ENCODE measurements at places on chromosomes 5 and 9. TPM values are rescaled to one million over a fixed set of nuclear protein-coding genes. Genes with fewer than 3 reads are reported as not detected.

GRCh38 chr9:109894921-109895758 is 115.1 kb downstream of the PALM2AKAP2 start:
- DNase-seq: no peak

IL33 gene
- polyA plus RNA-seq: 18.9 TPM

ADAMTS2 gene
- polyA plus RNA-seq: 12.6 TPM

MLANA gene
- polyA plus RNA-seq: 0.99 TPM

DNA sequence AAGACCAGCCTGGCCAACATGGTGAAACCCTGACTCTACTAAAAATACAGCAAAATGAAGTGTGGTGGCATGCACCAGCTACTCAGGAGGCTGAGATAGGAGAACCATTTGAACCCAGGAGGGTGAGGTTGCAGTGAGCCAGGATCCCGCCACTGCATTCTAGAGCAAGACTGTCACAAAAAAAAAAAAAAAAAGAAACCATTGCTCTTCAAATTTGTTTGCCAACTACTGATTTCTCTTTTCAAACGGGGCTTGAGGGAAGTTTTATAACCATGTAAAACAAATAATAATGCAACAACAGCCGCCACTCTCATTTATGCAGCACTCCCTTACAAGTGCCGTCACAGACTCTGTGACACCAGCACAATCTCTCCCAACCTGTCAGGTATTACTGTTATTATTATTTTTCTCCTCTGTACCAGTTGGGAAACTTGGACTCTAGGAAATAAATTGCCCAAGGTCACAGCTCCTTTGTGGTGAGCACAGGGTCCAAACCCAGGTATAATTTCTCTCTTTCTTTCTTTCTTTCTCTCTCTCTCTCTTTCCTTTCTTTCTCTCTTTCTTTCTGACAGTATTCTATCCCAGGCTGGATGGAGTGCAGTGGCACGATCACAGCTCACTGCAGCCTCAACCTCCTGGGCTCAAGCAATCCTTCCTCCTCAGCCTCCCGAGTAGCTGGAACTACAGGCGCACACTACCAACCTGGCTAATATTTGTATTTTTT is 25.4 kb downstream of the SERINC5 start:
- no peak for DNase-seq

GARIN3 gene
- polyA plus RNA-seq: not detected

- DNase-seq: no peak
Measured at GRCh38 chr9:70880535-70880934, 240.9 kb downstream of the TRPM3 start.

DNA sequence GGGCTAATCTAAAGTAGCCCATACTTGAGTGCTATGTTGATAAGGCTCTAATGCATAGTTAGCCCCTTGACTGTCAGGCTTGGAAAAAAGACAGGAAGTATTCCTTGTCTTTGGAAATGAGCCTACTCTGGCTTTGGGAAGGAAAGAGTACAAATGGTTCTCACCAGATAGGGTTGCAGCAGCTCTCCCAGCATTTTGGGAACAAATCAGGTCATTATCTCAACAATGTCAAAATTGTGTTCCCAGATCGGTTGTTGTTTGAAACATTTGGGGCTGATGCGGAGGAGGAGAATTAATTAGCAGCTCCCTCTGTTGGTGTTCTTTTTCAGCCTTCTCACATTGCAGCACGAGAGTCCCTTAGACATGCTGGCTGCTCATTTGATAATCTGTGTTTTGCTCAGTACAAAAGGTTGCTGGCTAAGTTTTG is 294.7 kb upstream of the DMRT1 start:
- DNase-seq: no peak

- no peak for DNase-seq
Measured at GRCh38 chr9:97543561-97543960, 42.1 kb downstream of the TMOD1 start.

LOX gene
- polyA plus RNA-seq: 41.6 TPM

DAPK1 gene
- 65.0 TPM for polyA plus RNA-seq

GRCh38 chr9:87886933-87887505 is 4.3 kb downstream of the SPATA31E1 start:
- no peak for DNase-seq

- no peak for DNase-seq
Measured at GRCh38 chr9:98989036-98990000, 45.6 kb downstream of the COL15A1 start.

ERP44 gene
- 45.6 TPM for polyA plus RNA-seq

DNA sequence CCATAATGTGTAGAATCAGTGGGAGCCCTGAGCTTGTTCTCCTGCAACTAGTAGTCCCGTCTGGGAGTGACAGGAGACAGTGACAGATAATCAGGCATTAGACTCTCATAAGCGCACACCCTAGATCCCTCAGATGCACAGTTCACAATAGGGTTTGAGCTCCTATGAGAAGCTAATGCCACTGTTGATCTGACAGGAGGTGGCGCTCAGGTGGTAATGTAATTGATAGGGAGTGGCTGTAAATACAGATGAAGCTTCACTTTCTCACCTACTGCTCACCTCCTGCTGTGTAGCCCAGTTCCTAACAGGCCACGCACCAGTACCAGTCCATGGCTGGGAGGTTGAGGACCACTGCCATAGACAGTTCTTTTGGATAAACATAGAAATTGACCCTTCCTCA is 188.7 kb downstream of the ROR2 start:
- DNase-seq: no peak

GALNT12 gene
- 10.4 TPM for polyA plus RNA-seq

ABO gene
- polyA plus RNA-seq: 19.7 TPM

BARX1 gene
- polyA plus RNA-seq: 0.10 TPM

DNA sequence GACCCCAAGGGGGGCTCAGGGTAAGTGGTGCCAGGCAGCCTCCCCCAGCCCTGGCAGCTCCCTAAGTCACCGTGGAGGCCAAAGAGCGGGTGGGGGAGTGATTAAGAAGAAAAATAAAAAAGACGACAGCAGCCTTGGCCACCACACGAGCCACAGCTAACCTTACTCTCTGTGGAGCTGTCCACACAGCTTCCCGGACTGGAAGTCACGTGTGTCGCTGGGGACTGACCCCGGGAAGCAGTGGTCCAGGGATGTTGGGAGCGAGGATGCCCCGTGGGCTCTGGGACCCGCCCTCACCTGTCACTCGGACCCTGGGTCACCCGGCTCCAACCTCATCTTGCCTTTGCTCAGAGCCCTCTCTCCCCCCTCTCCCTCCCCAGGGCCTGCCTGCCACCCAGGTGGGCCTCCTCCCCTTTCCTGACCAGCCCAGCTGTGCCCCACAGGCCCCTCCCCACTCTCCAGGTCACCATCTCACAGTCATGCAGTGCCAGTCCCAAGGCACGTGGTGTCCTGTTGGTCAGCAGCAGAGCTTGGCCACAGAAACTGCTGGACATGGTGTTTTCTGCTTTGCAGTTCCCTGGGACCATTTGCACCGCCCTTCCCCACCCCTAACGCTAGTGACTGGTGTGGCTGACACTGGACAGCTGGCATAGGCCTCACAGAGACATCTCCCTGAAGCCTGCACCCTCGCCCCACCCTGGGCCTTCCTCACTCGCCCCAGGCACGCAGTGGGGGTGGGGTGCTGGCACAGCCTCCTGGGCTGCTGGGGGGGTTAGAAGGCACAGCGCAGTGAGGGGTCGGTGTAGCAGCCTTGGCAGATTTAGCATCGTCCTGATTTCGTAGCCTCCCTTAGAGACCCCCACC is 9.8 kb upstream of the EXOC3 start:
- DNase-seq: no peak

GRCh38 chr5:127358740-127359139 is 68.1 kb downstream of the MEGF10 start:
- no peak for DNase-seq

DNA sequence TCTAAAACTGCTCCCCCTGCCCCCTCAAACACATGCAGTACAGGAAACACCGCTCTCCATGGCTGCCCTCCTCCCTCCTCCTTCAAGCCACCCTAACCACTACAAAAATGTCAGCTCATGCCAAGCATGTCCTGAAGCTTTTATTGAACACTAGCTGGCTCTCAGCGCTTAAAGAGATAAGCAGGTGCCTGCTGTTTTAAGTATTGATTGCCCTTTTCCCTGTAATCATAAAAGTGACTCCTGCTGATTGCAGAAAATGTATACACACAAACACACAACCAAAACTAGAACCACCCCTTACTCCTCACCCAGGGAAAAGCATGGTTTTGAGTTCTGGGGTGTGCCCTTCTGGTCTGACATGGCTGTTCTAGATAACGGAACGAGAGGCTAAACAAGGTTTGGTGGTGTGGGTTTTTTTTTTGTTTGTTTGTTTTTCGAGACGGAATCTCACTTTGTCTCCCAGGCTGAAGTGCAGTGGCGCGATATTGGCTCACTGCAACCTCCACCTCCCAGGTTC is 3.7 kb upstream of the UCK1 start:
- DNase-seq: no peak

- peak; percentile 92 for DNase-seq
Measured at GRCh38 chr5:132963171-132964104, at the start of gene AFF4. Gene AFF4, minus strand, starts transcription at chr5:132963634. Its CDS starts 26,445 bp downstream, at chr5:132937189.

PLAC8L1 gene
- 0.66 TPM for polyA plus RNA-seq

GRCh38 chr9:75545287-75545686 is 345.2 kb upstream of the PCSK5 start:
- no peak for DNase-seq

GRCh38 chr5:114418176-114419066 is 56.6 kb downstream of the KCNN2 start:
- no peak for DNase-seq

TRIM36 gene
- polyA plus RNA-seq: 2.7 TPM

IL3 gene
- not detected for polyA plus RNA-seq

DNA sequence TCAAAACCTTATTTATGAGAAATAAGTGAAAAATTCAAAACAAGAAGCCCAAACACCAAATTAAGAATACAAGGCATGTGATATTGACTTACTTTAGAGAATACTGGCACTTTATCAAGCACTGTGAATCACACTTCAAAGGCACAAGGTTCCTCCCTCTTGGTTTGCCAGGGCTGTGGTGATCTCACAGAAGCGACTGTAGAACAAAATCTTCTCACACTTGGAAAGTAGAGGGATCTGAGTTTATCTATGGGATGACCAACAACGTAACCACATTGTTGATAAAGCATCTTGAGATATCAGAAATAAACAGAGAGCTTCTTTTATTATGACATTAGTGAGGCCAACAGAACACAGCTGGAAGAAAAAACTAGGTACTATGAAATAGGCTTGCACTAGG is 295.9 kb downstream of the NFIB start:
- no peak for DNase-seq

- no peak for DNase-seq
Measured at GRCh38 chr5:154447089-154447725, 1.4 kb downstream of the SAP30L start.

DNA sequence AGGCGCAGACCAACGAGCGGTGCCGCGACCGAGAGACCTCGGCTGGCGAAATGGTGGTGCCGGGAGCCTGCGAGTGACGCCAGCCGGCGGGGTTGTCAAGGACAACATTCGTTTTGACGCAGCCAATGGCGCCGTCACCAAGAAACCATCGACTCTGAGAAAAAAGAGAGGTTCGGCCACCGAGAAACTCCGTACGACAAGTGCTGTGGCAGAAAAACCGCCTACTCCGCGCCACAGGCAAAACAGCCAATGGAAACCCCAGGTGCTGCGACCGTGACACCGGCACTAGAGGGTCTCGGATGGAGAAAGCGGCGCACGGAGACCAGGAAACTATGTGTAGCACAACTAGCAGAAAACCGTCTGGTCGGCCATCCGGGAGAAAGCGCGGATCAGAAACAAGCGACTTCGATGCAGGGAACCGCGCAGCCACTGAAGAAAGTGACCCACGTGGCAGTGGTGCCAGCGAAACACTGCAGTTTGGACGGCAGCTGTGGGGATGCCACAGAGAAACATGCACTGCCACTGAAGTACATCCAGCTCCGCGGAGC is 88.8 kb downstream of the ANXA2R start:
- DNase-seq: peak; percentile 38

CEP72 gene
- polyA plus RNA-seq: 4.4 TPM

DNA sequence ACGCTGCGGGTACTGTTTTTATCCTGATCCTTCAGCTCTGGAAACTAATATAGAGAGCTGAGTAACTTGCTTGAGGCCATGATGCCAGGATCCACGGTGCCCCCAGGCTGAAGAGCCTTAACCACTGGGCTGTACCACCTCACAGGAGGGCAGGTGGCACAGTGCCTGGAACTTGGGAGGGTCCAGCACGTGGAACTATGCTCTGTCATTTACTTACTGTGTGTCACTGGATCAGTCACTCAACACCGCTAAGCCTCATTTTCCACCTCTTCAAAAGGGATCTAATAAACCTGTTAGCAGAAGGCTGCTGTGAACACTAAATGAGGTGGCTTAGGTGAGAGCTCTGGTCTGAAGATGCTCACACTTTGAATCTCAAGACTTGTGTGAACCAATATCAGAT is 29.6 kb downstream of the KCNIP1 start:
- no peak for DNase-seq

LHX6 gene
- polyA plus RNA-seq: 3.8 TPM

DNA sequence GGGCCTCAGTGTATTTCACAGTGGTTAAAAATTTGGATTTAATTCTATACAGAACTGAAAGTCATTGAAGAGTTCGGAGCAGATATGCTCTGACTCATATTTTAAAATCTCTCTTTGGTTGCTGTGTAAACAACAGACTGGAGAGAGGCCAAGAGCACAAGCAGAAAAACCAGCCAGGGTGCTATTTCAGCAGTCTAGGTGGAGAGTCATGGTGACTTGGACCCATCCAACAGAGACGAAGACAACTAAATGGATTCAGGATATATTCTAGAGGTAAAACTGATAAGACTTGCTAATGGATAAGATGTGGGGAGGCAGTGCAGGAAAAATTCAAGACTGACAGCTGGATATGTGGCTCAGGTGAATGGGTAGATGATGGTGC is 168.9 kb downstream of the MAPKAP1 start:
- no peak for DNase-seq

GRCh38 chr5:139755892-139756671 is 39.5 kb upstream of the PSD2 start:
- DNase-seq: no peak

- DNase-seq: no peak
Measured at GRCh38 chr5:53322257-53322656, 158.2 kb upstream of the FST start.

DNA sequence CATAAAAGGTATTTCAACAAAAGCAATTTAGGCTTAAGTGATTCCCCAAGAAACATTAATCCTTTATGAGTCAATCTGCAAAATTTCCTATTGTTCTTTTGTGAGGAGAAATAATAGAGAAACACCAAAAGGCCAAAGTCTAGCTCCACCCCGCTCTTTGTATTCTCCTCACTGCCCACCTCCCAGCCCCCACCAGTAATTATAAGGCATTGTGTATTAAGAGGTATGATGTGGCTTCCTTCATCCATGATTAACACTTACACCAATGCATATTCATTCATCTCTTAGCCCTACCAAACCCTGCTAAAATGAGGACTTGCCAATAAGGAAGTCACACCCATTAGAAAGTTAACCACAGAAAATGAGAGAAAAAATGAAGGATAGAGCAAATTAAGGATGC is 105.3 kb upstream of the SPATA31D4 start:
- DNase-seq: no peak

- no peak for DNase-seq
Measured at GRCh38 chr9:89496645-89497256, 1.2 kb downstream of the SEMA4D start.

DNA sequence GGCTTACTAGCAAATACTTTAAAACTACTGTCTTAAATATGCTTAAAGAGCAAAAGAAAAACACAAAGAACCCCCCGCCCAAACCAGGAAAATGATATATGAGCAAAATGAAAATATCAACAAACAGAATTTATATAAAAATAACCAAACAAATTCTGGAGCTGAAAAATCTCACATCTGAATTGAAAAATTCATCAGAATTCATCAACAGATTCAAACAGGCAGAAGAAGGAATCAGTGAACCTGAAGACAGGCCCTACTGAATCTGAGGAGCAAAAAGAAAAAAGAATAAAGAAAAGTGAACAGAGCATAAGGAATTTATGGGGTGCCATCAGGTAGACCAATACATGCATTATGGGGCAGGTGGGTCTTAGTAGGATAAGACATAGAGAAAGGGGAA is 49.8 kb upstream of the SPTLC1 start:
- DNase-seq: no peak

MARCHF11 gene
- polyA plus RNA-seq: 3.2 TPM

NRG2 gene
- polyA plus RNA-seq: 0.93 TPM

All from left renal pelvis (tissue), 4 donors.